ENCODE measurements at places on chromosomes 6 and 20.

DNA sequence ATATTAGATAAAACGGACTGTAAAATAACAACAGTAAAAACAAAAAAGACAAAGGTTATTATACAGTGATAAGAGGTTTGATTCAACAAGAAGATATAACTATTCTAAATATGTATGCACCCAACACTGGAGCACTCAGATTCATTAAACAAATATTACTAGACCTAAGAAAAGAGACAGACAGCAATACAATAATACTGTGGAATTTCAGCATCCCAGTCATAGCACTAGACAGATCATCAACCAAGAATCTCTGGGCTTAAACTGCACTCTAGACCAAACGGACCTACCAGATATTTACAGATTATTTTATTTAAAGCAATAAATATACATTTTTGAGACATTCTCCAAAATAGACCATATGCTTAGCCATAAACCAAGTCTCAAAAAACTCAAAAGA is 263.8 kb downstream of the C6orf118 start:
- DNase-seq, result peak; percentile 38

- DNase-seq, result peak; percentile 83
These were observed 2.3 kb downstream of the RNF114 start for GRCh38 chr20:49938173-49939163.

DNA sequence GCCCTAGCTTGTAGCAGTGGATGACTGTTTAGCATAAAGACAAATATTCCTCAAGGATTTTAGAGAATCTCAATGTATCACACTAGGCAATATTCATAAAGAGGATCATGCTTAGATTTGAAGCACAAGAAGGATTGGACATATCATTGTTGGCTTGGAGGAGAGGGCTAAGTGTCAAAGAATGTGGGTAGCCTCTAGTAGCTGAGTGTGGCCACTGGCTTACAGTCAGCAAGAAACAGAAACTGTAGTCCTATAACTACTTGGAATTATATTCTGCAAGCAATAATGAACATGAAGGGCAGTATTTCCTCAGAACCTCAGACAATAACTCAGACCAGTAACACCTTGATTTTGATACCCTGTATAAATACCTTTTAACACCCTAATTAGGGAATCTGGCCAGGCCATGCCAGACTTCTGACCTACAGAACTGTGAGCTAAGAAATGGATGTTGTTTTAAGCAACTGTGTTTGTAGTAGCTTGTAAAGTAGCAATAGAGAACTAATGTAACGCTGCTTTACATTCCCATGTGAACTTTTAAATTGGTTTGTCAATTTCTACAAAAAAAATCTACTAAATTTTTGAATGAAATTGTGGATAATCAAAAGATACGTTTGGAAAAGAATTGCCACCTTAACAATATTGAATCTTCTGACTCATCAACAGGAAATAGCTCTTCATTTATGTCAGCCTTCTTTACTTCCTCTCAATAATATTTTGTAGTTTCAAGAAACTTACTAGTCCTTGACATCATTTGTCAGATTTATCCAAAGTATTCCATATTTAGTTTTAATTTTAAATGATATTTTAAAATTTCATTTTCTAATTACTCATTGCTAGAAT is 65.2 kb upstream of the RSPO3 start:
- DNase-seq, result peak; percentile 41

DNA sequence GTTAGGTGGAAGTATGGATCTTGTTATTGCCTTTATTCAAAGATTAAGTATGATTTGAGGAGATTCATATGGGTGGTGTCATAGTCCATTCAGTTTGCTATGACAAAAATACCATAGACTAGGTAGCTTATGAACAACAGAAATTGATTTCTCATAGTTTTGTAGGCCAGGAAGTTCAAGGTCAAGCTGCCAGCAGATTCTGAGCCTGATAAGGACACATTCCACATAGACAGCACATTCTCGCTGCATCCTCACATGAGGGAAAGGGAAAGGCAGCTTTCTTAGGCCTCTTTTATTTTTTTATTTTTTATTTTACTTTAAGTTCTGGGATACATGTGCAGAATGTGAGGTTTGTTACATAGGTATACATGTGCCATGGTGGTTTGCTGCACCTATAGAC is 27.7 kb downstream of the ME1 start:
- DNase-seq, result no peak

- no peak for DNase-seq
These were observed 64.7 kb downstream of the ARHGAP18 start for GRCh38 chr6:129645106-129645829.

- DNase-seq, result no peak
These were observed 98.6 kb upstream of the RNF24 start for GRCh38 chr20:4113615-4114603.

GRCh38 chr6:97412511-97412910 is 129.5 kb upstream of the MMS22L start:
- no peak for DNase-seq

DNA sequence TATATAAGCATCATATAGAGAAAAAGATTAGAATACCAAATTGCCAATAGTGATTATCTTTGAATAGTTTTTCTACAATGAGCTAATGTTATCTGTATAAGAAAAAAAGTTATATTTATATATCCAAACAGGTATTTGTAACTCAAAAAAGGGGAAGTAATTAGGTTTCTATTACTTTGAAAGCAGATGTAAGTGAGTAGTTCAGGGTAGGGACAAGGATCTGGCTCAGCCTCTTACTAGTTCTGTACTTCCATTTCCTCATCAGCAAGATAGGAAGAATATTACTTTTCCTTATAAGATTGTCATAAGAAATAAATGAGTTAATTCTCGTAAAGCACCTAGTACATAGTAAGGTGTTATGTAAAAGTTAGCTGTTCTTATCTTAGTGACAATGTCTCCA is 32.2 kb downstream of the AHI1 start:
- DNase-seq, result no peak

DNA sequence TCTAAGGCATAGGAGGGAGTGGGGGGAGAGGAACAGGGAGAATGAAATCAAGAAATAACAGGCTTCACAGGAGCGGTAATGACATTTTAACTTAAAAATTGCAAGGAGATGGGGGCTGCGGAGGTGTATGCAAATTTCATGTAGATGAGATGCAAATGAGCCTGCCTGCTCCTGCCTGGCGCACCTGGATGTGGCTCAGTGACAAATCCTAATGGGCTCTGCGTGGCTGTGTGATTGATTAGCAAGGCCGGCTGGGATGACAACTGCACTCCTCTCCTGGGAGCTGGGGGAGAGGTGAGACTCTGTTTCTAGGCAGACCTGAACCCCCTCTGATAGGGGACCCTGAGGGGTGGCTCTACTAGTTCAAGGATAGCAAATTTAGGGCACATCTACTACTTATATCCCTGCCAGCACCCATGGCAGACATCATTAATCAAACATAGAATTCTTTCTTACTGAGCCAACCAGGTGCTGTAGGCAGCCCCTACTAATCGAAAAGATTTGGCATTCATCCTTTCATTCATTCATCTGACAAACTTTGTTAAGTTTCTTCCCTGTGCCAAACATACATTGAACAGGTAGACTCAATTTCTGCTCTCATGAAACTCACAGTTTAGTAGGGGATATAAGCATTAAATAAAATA is 38.4 kb upstream of the TGM2 start:
- DNase-seq, result no peak

DNA sequence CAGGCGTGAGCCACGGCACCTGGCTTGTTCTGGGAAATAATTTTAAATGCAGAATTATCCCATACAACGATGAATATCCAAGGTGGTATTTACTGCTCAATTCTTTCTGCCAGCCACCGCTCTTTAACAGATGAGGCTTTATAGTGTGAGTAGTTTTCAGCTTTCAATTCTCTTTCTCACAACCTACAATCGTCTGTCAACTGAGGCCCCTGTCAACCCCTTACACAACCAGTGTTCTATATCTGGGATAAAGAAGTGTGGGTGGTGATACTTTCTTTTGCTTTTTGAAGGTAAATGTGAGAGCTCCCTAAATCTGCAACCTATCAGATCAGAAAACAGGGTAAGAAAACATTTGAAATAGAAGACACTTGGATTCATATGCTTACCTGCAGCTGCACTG is 22.5 kb downstream of the STAU1 start:
- no peak for DNase-seq
